ENCODE measurements at places on chromosomes 5 and 9.
A peak's percentile ranks its signal among the peaks of the same experiment; 100 is the strongest.

DNA sequence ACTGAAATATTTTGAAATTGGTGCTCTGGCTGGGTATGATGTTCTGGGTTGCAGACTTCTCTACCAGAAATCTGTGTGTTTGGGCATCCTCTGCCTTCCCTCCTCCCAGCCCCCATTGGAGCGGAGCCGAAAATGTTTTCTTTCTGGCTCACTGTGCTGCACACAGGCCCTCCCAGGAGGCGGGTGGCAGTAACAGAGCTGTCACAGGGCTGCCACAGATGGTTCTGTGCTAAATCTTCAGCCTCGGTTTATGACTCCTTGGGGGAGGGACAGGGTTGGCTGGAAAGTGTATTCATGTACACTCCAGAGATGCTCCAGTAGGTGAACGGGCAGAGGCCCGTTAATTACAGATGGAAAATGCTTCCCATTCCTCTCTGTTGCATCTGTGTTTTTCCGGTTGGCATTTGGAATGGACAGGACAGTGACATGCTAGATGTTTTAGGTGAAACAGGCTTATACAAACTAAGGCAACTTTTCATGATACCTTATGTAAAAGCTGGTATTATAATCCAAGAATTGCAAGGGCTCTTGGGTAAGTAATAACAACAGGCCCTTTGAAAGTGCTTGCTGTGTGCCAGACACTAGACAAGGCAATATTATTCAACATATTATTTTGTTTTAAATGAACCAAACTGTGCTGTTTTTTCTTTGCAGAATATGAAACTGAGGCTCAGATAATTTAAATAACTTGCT, 180.2 kb downstream of the ADCY2 start:
- H3K4me3 ChIP-seq: no peak overlapping the region
- no peaks in the 10 kb centered on the region for H3K4me1 ChIP-seq
- no peak overlapping the region for H3K27ac ChIP-seq
- H3K36me3 ChIP-seq: no peaks in the 10 kb centered on the region
- no peak for DNase-seq

- no peaks in the 10 kb centered on the region for H3K27me3 ChIP-seq
- peaks cover 20% of the 10 kb centered on the region for H3K4me1 ChIP-seq
- DNase-seq: no peak
- no peak overlapping the region for H3K27ac ChIP-seq
Observed at GRCh38 chr9:112224401-112225289, 49.5 kb upstream of the SUSD1 start.

GRCh38 chr5:1536322-1536845, 12.6 kb upstream of the LPCAT1 start:
- H3K27ac ChIP-seq: peak overlapping the region; percentile 78
- peak overlapping the region; percentile 71 for H3K4me3 ChIP-seq
- peak; percentile 86 for DNase-seq
- H3K36me3 ChIP-seq: no peaks in the 10 kb centered on the region
- H3K4me1 ChIP-seq: peaks cover 21% of the 10 kb centered on the region

- H3K4me3 ChIP-seq: no peak overlapping the region
- no peak overlapping the region for H3K27ac ChIP-seq
- DNase-seq: no peak
- H3K36me3 ChIP-seq: no peaks in the 10 kb centered on the region
- peaks cover 5% of the 10 kb centered on the region for H3K27me3 ChIP-seq
- H3K4me1 ChIP-seq: no peaks in the 10 kb centered on the region
Observed at GRCh38 chr5:102624405-102624804, 125.6 kb upstream of the SLCO6A1 start.

- no peak overlapping the region for H3K4me3 ChIP-seq
- DNase-seq: no peak
- no peak overlapping the region for H3K27ac ChIP-seq
- H3K27me3 ChIP-seq: no peaks in the 10 kb centered on the region
Observed at GRCh38 chr5:153358315-153358976, 132.0 kb upstream of the GRIA1 start.

DNA sequence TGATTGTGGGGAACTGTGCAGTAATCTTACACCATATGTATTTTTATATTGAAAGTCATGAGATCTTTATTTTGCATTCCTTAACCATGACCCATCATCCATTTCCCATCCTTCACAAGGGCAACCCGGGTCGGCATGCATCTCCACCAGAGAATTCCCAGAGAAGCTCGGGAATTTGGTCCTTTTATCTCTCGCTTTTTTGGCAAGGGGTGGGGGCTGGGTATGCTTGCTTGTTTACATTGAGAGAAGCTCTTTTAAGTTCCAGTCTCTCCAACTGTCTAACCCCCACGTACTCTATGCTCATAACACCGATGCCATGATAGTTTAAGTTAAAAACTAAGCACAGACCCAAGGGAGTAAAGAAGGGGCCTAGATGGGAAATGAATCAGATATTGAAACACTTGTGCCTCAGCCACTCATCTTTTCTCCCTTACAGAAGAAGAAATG, 109.9 kb upstream of the NFIB start:
- DNase-seq: no peak
- H3K4me3 ChIP-seq: no peak overlapping the region
- no peaks in the 10 kb centered on the region for H3K36me3 ChIP-seq
- H3K27me3 ChIP-seq: peaks cover 5% of the 10 kb centered on the region
- no peaks in the 10 kb centered on the region for H3K4me1 ChIP-seq

- no peak for DNase-seq
- peaks cover 9% of the 10 kb centered on the region for H3K4me1 ChIP-seq
- no peaks in the 10 kb centered on the region for H3K27me3 ChIP-seq
- no peak overlapping the region for H3K4me3 ChIP-seq
- no peak overlapping the region for H3K27ac ChIP-seq
Observed at GRCh38 chr5:56358046-56358445, 124.9 kb upstream of the ANKRD55 start.

DNA sequence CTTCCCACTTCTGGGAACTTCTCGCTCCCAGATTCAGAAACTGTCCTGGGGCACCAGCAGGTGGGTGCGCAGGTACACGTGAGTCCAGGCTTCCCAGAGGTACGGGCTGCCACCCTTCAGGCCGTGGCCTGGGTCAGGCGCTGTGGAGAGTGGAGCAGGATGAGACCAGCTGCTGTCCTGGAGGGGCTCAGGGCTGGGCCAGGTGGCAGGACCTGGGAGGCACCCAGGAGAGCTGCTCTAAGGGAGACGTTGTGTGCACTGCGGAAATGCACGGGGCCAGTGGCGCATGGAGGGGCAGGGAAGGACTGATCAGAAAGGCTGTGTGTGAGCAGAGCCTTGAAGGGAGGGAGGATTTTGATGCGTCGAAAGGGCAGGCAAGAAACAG, 135.1 kb upstream of the PHYKPL start:
- no peak overlapping the region for H3K27ac ChIP-seq
- H3K27me3 ChIP-seq: peaks cover 5% of the 10 kb centered on the region
- DNase-seq: no peak

GRCh38 chr5:53011233-53011632, 22.1 kb downstream of the ITGA2 start:
- no peak overlapping the region for H3K4me3 ChIP-seq
- no peak for DNase-seq
- H3K27me3 ChIP-seq: peaks cover 4% of the 10 kb centered on the region
- H3K27ac ChIP-seq: no peak overlapping the region
- no peaks in the 10 kb centered on the region for H3K36me3 ChIP-seq

- H3K4me3 ChIP-seq: no peak overlapping the region
- H3K4me1 ChIP-seq: peaks cover 19% of the 10 kb centered on the region
- H3K36me3 ChIP-seq: peaks cover 4% of the 10 kb centered on the region
Observed at GRCh38 chr5:175610898-175611297, 47.0 kb upstream of the HRH2 start.

GRCh38 chr9:27124151-27124550, 15.1 kb downstream of the TEK start:
- no peak overlapping the region for H3K27ac ChIP-seq
- no peaks in the 10 kb centered on the region for H3K27me3 ChIP-seq
- H3K4me3 ChIP-seq: no peak overlapping the region

DNA sequence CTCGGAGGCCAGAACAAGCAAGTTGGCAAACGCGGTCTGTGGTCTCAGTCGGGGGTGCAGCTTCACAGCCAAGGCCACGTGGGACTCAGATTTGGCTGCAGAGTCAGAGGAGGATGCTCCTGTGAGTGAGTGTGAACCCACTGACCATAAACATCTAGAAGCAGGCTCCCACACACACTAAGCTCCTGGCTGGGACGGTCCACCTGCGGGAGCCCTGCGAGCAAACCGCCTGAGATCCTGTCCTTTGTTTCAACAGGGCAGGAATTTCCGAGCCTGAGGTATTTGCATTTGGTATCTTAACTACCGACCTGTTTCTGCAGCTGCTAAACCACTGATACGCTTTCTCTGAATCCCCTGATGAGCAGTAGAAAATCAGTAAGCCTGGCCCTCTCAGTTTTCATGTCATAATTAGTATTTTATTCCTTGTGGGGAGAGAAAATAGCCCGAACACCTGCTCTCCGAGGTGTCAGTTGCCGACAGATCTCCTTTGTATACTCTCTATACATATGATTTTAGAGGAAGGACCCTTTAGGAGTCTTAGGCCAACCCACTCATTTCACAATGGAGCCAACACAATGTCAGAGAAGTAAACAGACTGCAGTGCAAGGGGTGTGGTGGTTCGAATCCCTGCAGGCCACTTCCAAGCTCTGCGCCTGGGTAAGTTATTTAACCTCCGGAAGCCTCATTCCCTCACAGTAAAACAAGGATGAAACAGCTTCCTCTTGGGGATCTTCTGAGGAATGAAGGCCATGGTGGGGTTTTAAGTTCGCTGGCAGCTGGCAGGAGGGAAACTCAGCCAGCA, 40.9 kb upstream of the PWWP2A start:
- H3K4me3 ChIP-seq: no peak overlapping the region
- H3K27me3 ChIP-seq: peaks cover 5% of the 10 kb centered on the region
- no peak for DNase-seq
- H3K4me1 ChIP-seq: no peaks in the 10 kb centered on the region
- H3K27ac ChIP-seq: no peak overlapping the region

GRCh38 chr9:108994695-108995094, 18.6 kb downstream of the CTNNAL1 start:
- no peak for DNase-seq
- no peak overlapping the region for H3K4me3 ChIP-seq
- peaks cover 8% of the 10 kb centered on the region for H3K4me1 ChIP-seq
- peaks cover 4% of the 10 kb centered on the region for H3K36me3 ChIP-seq
- H3K27me3 ChIP-seq: no peaks in the 10 kb centered on the region

Measured in activated CD4-positive, alpha-beta memory T cell treated with anti-CD3 and anti-CD28 coated beads for 36 hours (primary cell).